ENCODE measurements at places on chromosomes 13 and 19.
A peak's percentile ranks its signal among the peaks of the same experiment; 100 is the strongest.

GRCh38 chr13:95485518-95486144 lies 66.9 kb upstream of the CLDN10 start:
- no peak for DNase-seq

GRCh38 chr19:2519482-2519881 lies 43.6 kb downstream of the GADD45B start:
- no peak for DNase-seq

- no peak for DNase-seq
These were observed 665 bp downstream of the ZNF497 start for GRCh38 chr19:58361900-58362271.

DNA sequence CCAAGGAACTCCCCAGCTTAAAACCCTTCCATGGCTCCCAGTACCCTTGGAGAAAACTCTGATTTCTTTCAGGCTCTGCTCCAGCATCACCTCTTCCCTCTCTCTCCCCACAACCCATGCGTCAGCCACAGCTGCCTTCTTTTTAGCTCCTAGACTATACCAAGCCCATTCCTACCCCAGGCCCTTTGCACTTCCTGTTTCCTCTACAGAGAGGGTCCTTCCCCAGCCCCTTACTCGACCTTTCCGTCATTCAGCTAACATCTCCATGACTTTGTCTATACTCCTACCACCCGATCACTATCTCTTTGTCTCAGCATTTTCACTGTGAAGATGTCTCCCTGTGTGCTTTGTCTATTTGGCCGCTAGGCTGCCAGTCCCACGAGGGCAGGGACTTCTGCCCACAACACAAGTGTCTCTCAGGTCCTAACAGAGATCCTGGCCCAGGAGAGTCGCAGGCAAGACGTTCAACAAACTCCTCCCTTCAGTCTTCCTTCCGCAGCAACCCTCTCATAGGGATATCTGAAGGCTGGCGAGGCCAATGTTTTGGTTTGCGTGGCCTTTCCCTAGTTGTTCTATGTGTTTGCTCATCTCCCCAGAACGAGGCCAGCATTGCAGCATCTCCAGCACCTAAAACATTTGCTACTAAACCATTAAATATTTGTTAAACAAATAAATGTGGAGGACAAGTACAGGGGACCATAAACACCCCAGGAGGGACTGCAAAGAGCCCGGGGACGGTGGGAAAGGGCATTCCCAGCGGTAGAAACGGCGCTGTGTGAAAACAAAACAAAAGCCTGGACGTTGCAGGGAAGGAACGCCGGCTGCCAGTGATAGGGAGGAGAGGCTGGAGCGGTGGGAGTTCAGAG lies 816 bp downstream of the CCNP start:
- peak; percentile 38 for DNase-seq

- no peak for DNase-seq
These were observed 2.2 kb upstream of the IRS2 start for GRCh38 chr13:109788372-109789111.

All from left hindlimb (tissue), 1 donor.